Erythroblast (primary cell): ENCODE measurements at places on chromosomes 2 and 18.

DNA sequence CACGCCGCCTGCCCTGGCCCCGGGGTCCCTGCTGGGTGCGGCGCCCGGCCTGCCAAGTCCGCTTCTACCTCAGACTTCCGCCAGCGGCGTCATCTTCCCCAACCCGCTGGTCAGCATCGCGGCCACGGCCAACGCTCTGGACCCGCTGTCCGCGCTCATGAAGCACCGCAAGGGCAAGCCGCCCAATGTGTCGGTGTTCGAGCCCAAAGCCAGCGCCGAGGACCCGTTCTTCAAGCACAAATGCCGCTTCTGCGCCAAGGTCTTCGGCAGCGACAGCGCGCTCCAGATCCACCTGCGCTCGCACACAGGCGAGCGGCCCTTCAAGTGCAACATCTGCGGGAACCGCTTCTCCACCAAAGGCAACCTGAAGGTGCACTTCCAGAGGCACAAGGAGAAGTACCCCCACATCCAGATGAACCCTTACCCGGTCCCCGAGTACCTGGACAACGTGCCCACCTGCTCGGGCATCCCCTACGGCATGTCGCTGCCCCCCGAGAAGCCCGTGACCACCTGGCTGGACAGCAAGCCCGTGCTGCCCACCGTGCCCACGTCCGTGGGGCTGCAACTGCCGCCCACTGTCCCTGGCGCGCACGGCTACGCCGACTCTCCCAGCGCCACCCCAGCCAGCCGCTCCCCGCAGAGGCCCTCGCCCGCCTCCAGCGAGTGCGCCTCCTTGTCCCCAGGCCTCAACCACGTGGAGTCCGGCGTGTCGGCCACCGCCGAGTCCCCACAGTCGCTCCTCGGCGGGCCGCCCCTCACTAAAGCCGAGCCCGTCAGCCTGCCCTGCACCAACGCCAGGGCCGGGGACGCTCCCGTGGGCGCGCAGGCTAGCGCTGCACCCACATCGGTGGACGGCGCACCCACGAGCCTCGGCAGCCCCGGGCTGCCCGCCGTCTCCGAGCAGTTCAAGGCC, 13.7 kb downstream of the SALL3 start:
- DNase-seq, result no peak

DNA sequence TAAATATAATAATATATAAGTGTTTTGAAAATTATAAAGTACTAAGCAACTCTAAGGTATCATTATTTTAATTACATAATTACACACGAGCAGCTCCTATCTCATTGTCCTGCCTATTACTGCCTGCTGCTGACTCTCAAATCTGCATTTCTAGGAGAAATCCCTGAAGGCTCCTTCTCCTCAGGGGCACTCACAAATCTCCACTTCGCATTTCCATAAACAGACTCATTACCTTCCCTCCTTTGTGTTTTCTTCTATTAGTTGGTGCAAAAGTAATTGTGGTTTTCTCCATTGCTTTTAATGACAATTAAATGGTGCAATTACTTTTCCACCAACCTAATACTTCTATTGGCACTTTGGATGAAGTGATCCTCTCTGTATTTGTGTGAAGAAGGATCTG, 135.0 kb upstream of the HNMT start:
- no peak for DNase-seq

DNA sequence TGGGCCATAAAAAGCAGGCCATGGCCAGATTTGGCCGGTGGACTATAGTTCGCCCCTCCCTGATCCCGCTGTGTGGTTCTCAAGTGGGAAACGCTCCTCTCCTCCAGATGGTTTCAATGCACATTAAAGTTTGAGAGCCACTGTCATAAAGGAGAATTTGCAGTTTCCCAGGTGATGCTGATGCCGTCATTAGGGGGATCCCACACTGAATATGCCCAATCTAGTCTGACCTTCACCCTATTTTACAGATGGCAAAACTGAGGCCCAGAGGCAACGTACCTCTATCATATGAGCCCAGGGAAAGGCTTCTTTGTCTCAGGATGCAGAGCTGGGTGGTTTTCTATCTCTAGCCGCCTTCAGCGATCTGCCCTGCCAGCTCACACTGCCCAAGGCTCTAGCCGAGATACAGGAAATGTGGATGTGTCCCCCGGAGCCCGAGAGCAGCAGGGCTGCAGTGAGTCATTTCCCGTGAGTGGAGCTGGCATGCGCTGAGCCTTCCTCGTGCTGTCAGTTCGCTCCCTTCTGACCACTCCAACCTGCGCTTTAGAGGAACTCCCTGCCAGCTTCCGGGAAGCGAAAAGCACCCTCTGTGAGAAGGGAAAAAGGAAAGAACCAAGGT, 116.2 kb downstream of the SMAD7 start:
- DNase-seq, result no peak

DNA sequence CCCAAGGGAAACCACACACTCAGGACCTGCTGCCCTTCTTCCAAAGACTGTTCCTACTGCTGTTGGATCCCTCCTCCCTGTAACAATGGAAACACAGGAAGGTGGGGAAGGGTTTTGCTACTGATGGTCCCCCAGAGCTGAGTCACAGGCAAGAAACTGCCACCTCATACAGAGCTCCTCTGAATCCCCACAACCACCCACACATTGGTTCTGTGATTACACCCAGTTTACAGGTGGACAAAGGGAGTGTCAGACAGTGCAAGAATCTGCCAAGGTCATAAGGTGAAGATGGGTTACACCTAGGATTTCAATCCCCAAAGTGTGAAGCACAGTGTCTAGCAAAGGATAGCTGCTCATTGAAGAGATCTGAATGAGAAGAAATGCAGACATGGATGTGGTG, 141.7 kb upstream of the LMAN1 start:
- no peak for DNase-seq

GRCh38 chr18:79221136-79221535, 151.9 kb downstream of the ATP9B start:
- peak; percentile 56 for DNase-seq

DNA sequence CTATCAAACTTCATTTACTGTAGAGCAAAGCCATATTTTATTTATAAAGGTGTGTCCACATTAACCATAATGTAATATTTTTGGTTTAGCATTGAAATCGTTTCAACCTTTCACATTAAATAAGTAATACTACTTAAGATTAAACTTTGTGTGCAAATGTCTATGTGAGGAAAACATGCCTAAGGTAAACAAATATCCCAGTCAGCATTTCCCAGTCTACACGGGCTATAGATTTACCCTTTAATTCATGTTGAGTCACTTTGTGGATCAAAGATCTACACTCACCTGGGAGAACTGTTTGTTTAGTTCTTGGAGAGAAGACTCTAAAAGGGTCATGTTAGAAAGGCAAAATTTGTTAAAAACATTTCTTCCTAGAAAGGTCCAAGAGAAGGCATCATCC, 89.1 kb downstream of the ABCA12 start:
- DNase-seq, result no peak

DNA sequence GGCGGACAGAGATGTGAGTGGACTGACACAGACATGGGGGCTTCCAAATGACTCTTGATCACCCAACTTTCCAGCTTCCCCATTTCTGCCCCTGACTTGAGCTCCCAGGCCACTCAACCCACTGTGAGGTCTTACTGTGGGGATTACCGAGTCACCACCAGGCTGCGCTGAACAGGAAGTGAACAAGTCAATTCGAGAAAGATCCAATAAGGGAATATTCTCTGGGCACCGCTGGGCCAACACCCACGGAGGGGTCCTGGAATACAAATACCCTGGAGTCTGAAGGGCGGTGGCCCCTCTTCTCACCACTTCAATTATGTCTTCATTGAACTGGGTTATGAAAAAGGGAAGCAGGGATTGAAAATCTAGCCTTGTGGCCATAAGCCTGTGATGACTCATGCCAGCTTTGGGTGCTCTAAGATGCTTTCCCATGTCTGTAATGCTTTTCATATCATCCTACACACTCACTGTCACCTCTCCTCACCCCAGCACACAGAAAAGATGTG, 37.7 kb downstream of the BCL11A start:
- no peak for DNase-seq

- DNase-seq, result no peak
Measured at GRCh38 chr2:68377137-68377780, 12.2 kb downstream of the PLEK start.

- DNase-seq, result no peak
Measured at GRCh38 chr18:49359732-49360444, 100.6 kb downstream of the DYM start.

DNA sequence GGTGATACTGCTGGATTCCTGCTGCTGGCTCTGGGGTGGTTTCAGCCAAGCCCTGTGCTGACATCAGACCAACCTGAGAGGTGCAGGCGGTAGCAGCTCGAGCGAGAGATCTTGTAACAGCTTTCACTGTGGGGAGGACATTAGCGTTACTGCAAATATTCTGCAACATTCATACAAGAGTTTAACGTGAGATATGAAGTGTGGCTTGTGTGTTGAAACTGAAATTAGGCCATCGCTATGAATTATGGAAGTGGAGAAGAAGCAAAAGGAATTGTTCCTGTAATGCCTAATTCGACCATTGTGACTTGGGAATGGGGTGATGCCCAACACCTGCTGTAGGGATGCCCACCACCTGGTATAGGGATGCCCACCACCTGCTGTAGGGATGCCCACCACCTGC, 6.5 kb upstream of the MLPH start:
- DNase-seq, result no peak
